ENCODE measurements at places on chromosomes 13 and 19. TPM values are rescaled to one million over a fixed set of nuclear protein-coding genes. Genes with fewer than 3 reads are reported as not detected.

DNA sequence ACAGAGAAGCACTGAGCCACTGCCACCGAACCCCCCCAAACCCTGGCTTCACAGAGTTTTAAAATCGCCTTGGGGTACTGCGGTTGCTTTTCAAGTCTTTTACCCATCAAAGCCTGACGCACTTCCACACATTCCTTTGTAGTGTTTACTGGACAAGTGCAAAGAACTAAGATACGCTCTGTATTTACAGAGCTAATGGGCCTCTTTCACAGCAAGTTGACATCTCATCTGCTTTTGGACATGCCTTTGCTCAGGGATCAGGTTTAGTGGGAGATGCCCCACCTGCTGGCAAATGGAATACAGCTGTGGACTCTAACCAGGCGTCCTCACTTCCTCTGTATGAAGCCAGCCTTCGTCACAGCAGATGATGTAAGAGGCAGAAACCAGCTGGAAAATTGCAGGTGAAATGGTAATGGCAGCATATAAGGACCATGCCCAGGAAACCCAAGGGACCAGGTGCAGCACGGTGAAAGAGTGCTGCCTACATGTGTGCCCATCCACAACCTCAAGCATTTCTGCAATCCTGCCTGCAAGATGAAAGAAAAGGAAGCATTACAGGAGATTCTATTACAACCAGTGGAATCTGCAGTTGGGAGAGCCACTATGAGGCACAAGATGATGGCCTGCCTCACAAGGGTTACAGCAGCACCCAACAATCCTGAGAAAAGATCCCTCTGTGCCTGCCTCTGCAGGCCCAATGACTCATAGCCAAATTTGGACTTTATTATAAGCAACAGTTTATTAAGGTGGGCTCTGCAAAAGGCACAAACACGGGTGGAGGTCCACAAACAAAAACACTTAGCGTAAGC, 34.7 kb downstream of the BRD4 start:
- no peak for DNase-seq

- no peak for DNase-seq
These were observed 22.9 kb upstream of the SLC35E1 start for GRCh38 chr19:16595097-16595496.

DNA sequence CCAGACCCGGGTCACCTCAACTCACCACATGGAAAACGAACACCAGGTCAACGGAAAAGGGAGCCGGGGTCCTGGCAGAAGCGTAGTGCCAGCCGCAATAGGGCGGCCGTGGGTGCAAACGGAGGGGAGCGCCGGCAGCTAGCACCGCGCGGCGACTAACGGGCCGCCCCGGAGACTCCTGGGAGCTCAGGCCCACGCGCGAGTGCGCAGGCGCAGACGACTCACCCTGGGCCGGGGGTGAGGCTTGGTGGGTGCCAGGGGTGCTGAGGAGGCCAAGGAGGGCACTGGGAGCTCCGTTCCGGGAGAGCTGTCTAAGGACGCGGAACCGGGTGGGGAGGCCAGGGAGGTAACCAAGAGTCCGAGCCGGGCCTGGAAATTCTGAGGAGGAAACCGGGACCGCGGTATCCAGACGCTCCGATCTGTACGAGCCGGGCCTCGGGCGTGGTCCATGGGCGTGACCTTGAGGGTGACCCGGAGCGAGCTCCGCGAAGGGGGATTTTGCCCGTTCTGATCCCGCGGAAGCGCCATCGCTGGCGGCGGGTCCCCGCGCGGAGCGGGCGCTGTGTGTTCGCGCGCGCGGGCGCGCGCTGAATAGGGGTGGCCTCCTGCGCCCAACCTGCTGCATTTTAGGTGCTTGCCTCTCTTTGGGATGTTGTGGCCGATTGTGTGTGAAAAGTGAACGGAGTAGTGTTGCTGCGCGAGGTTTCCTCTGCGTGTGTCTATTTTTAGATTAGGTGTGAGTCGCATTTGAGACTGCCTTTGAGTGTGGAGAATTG, at the start of gene ZNF382:
Gene ZNF382, plus strand, starts transcription at position 213 of the 776 bp plus-strand sequence. CDS start 4,602 bp downstream, outside the sequence.
- peak; percentile 83 for DNase-seq

GRCh38 chr13:100627120-100627519, 38.5 kb upstream of the GGACT start:
- no peak for DNase-seq

- DNase-seq = no peak
These were observed 943 bp downstream of the SLAIN1 start for GRCh38 chr13:77698201-77699058.

DNA sequence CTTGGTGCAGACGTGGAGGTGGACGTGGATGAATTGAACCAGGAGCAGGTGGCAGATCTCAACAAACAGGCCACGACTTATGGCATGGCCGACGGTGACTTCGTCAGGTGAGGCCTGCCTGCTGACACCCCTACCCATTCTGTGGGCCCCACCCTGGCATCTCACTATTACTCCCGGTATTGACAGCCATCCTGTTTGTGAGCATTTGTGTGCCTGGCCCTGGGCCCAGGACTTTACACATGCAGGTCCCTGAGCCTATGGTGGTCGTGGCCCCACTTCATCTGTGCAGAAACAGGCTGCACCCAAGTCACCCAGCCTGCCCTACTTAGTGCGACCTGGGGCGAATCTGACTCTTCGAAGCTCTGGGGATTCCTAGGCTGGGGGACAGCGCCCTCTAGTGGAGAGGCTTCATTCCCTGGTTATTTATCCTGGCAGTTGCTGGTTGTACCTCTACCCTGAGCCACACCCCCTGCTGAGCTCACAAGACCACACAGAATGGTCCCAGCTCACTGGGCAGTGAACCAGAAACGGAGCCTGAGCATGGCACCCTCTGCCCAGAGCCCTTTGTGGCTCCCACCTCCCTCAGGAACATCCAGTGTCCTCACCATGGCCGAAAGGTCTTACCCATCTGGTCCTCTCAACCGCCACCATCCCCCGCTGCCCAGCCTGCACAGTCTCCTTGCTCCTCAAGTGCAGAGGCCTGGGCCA, 16.9 kb downstream of the ZNF296 start:
- DNase-seq = peak; percentile 81

GRCh38 chr19:45854167-45854778, 8.7 kb downstream of the SYMPK start:
- no peak for DNase-seq

DNA sequence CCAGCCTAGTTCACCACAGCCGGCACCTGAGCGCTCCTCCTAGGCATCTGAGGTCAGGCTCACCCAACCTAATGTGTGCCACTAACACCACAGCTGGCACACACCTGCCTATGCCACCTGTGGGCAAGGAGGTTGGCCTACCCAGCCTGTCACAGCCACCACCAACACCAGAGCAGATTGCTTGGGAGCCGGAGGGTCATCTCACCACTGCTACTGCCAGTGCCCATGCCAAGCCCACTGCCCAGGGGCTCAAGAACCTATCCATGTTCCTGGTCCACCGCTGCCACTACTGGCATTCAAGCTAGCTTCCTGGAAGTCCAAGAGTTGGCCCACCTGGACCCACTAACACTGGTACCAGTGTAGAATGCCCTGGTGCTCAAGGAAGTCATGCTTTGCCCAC, 42.5 kb downstream of the F2RL3 start:
- no peak for DNase-seq

DNA sequence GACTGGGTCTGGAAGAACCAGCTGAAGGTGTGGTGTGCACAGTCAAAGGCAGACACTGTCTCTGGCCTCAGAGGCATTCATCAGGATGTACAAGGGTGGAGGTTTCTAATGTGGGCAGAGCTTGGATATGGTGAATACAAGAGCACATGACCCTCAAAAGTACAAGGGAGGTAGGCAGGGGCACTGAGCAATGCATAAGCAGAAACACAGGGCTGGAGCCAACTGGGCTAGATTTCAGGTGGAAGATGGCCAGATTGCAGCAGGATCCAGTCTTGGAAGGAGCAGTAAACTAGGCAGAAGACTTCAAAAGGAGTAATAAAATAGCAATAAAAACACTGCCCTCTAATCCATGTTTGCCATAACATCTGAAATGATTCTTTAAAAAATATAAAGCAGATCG, 417.1 kb downstream of the OLFM4 start:
- DNase-seq = no peak

GRCh38 chr19:39474139-39474620, 6.5 kb upstream of the TIMM50 start:
- DNase-seq = peak; percentile 74

DNA sequence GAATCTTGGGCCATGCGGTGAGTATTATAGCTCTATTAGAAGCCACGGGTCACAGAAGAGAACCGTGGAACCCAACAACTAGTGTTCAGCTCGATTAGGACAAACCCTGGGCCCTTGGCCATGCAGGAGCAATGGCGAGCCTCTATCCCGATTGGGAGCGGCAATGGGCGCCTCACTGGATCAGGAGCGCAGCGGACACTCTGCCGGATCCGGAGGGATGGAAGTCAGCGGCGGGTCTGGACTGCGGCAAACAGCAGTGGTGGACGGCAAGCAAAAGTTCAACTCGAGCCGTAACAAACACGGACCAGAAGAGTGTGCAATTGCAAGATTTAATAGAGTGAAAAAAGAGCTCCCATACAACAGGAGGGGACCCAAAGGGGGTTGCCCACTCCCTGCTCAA, 1481.9 kb downstream of the PCDH9 start:
- no peak for DNase-seq

- DNase-seq = no peak
These were observed 1.3 kb downstream of the HNRNPL start for GRCh38 chr19:38848299-38849146.

- no peak for DNase-seq
These were observed 534.7 kb downstream of the KLF12 start for GRCh38 chr13:73599232-73600128.

The GPI gene
- 152 TPM for total RNA-seq

The ZNF345 gene
- 9.7 TPM for total RNA-seq

The SPPL2B gene
- total RNA-seq = 48.0 TPM

The CACNG8 gene
- total RNA-seq = 0.22 TPM

The LILRA1 gene
- 2.3 TPM for total RNA-seq

The KCNJ14 gene
- 0.71 TPM for total RNA-seq

The KLK6 gene
- 8.8 TPM for total RNA-seq

The FCHO1 gene
- total RNA-seq = 6.1 TPM

The BSG gene
- total RNA-seq = 246 TPM

The ZFP82 gene
- total RNA-seq = 10.7 TPM

The PEG3 gene
- total RNA-seq = 14.4 TPM

The TPRX2 gene
- total RNA-seq = not detected
